ENCODE measurements at places on chromosomes 4 and X.

GRCh38 chr4:86482306-86483172 is 111.6 kb upstream of the PTPN13 start:
- no peak for DNase-seq

- DNase-seq: no peak
Observed at GRCh38 chr4:80423553-80424224, 88.2 kb downstream of the CFAP299 start.

- no peak for DNase-seq
Observed at GRCh38 chrX:153474266-153474665, 3.9 kb upstream of the HAUS7 start.

- no peak for DNase-seq
Observed at GRCh38 chr4:164116286-164116685, 621.8 kb downstream of the TMA16 start.

DNA sequence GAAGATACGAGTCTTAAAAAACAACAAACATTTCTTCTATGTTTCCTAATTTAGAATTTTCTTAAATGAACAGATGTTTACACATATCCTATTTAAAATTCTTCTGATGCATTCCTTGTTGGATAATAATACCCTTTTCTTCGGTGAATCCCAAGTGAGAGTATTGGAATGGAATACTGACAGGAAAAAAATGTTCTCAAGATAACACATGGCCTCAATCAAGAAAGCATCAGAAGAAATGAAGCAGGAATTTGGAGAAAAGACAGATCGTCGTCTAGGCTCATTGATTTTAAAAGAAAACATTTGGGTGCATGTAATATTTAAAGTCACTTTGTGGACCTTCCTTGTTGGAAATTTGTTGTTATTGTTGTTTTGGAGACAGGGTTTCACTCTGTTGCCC is 196.9 kb upstream of the ANK2 start:
- DNase-seq: no peak

DNA sequence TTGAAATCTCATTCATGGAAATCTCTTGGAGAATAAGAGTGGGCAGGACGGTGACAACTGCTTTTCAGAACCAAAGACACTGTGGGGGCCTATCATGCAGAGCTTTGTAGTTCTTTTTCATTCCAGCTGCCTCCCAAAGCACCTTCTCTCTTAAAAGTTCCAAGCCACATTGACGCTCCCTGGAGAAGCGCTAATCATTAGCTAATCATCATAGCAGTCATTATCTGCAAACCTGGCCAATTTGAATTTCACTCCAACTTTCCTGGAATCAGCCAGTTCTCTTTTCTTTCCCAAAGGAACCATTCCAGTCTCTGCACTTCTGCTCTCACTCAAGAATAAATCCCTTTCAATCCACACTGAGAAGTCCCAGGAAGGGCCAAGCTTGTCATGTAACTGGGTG is 1144.1 kb upstream of the IGFBP7 start:
- DNase-seq: no peak

DNA sequence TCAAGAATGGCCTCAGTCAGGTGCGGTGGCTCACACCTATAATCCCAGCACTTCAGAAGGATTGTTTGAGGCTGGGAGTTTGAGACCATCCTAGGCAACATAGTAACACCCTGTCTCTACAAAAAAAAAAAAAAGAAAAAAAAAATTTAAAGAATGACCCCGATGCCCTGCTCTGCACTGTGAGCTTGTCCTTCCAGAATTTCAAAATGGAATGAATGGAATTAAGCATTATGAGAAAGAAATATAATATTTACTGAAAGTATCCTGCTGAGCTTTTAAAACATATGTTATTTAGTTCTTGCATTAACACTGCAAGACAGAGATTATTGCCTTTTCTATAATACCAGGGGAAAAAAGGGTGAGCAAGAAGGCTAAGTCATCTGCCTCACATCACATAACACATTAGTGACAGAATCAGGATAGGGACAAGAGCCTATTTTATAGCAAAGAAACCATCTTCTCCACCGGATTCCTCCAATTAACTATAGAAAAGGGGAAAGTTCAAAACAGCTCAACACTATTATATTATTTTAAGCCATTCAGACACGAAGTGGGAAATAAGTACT is 41.9 kb upstream of the GAB1 start:
- no peak for DNase-seq

DNA sequence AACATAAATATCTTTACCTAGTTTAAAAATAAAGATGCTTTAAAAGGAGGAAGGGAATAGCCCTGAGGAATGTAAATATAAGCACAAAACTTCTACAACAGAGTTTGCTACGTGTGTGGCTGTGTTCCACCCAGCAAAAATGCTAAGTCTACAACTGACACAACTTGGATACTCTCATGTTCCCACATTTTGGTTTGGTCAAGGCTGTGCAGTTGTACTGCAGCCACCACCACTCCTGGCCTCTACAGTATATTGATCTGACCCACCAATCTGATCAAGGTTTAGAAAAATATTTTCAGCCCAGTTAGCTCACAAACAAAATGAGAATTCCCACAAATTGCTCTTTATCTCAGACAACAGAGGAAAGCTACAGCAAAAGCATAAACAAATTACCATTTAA is 12.1 kb downstream of the F9 start:
- no peak for DNase-seq

DNA sequence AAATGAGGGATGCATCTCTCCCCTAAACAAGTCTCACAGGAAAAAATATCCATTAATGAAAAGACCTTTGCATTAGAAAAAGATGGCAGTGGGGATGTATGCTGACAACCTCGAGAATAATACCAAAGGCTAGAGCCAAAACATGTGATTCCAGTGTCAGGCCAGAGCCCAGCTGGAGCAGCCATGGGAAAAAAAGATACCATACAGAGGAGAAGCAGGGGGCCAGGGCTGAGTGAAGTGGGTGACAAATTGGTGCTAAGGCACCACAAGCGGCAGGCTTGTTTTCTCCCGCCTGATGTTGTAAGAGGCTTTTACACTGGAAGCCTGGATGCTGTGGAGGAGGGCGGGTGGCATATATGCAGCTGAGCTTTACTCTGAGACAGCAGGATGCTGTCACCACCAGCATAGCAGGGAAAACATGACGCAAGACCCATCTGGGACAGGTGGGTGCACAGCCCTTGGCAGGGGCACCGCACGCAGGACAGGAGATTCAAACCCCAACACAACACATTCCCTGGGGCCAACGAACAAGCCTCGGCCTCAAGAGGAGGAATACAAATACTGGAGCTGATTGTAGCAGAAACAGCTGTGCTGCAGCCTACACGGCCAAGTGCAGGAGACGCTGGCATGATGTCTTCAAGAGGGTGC is 91.9 kb downstream of the TSPAN5 start:
- no peak for DNase-seq

GRCh38 chrX:47176101-47176740 is 17.4 kb upstream of the UBA1 start:
- no peak for DNase-seq

DNA sequence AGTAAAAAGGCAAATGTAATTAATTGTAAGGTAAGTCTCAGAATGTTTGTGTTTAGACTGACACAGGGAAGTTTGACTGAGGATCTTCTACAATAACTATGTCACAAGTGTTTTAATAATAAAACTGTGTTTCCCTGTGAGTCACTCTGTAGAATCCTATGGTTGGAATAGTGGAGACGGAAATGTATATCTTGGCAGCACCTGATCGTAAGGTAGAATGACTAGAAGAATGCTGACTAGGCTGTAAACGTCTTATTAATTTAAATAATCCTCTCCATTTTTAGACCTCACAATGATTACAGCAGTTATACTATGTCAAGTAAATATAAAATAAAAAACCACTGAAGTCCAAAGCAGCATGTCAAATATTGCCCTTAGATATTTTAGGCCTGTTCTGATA is 266.0 kb downstream of the CCSER1 start:
- DNase-seq: no peak

GRCh38 chr4:141884070-141884469 is 247.7 kb downstream of the IL15 start:
- DNase-seq: no peak

DNA sequence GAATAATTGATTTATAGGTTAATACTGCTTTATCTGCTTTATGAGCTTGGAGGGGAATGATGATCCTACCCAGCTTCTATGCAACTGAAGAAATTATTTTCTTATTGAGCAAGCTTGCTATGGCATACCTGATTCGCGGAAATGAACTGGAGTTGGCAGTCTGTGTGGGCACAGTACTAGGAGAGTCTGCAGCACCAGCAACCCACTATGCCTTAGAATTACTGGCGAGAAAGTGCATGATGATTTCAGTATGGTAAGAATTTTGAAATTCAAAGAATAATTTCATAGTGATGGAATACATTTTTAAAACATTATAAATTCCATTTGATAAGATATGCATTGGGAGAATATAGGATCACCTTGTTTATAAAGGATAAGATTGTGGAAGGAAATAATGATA is 32.3 kb downstream of the SPATA4 start:
- DNase-seq: no peak

DNA sequence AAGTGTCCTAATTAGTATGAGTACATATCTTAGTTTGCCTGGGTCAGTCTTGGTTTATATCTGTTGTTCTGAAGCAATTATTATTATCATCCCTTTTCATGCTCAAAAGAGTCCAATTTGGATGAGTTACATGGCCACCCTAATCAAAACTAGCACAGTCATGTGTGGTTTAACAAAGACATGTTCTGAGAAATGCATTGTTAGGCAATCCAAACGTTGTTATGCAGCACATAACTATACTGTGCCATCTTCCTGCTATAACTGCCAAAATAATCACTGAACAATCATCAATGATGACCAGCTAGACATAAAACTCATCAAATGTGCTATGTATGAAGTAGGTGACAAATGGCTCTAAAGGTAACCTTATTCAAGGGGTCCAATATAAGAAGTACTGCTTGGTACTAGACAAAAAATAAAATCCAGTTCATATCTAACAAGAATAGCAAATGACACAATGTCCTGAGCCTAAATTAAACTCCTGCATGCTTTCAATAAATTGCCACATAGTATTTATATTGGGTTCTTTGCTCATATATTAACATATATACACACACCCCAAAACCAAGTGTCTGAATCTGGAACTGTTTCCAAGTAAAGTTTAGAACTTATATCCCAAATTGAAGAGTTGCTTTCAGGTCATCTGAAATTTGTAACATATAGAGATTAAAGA is 41.9 kb downstream of the CNOT6L start:
- DNase-seq: no peak

- no peak for DNase-seq
Observed at GRCh38 chrX:40809210-40809609, 73.9 kb upstream of the MED14 start.

- DNase-seq: no peak
Observed at GRCh38 chr4:102411408-102411807, 66.1 kb upstream of the SLC39A8 start.

DNA sequence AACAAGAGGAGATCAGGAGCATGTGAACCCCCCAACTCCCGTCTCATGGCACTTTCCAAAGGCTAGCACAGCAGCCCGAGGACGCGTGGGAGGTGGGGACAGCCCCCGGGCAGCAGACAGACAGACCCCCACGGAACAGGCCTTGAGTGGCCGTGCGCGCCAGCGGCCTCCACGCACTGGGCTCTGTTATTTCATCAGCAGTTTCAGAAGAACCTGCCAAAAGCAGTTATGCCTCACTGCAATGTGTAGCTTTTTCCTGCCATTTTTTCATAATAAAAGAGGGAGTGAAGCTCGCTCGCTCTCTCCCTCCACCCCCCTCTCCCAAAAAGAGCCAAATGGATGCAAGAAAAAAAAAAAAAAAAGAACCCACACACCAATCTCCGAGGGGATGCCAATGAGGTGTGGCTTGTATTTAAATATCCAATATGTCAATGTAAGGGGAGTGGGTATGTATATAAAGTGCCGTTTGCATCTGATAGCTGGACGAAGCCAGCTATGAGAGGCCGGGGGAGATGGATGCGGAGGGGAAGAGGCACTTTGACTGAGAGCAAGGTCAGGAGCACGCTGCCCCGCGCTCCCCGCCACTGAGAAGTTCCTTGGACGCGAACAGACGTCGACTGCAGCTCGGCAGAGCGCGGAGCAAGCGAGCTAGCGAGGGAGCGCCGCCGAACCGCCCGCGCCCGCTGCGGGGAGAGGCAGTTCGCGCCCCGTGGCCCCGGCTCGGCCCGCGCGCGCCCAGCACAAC is at the start of gene FGF16:
Gene FGF16, plus strand, starts transcription at position 482 of the 745 bp plus-strand sequence. CDS start 286 bp downstream, outside the sequence.
- DNase-seq: no peak

GRCh38 chrX:19487520-19488200 is 27.6 kb downstream of the MAP3K15 start:
- no peak for DNase-seq

GRCh38 chr4:56698329-56698728 is 17.2 kb upstream of the HOPX start:
- DNase-seq: no peak

- DNase-seq: no peak
Observed at GRCh38 chr4:83785891-83786290, 250.0 kb downstream of the GPAT3 start.

DNA sequence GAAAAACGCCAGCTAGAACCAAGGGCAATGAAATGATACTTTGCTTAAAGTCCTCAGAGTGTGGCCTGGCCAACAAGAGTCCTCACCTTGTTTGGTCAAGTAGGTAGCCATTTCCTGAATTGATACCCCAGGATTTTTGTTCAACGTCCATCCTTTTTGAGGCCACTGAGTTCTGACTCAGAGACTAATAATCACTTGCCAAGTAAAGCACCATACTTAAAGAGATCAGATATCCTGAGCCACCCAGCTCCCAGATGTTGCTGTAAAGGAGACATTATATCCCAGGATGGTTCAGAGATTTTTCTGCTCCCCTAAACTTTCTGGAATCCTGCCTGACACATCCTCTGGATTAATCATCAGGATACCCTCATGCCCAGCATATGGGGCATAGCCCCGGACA is 190.9 kb downstream of the RAP1GDS1 start:
- DNase-seq: no peak

- no peak for DNase-seq
Observed at GRCh38 chr4:155249016-155249566, 40.7 kb downstream of the NPY2R start.
